ENCODE measurements at places on chromosomes 6 and 20.

GRCh38 chr20:40476461-40476860, 212.6 kb downstream of the MAFB start:
- DNase-seq, result no peak

- DNase-seq, result no peak
Observed at GRCh38 chr6:20112241-20112640, 100.0 kb downstream of the MBOAT1 start.

GRCh38 chr6:140592877-140593276, 1218.4 kb upstream of the CITED2 start:
- no peak for DNase-seq

DNA sequence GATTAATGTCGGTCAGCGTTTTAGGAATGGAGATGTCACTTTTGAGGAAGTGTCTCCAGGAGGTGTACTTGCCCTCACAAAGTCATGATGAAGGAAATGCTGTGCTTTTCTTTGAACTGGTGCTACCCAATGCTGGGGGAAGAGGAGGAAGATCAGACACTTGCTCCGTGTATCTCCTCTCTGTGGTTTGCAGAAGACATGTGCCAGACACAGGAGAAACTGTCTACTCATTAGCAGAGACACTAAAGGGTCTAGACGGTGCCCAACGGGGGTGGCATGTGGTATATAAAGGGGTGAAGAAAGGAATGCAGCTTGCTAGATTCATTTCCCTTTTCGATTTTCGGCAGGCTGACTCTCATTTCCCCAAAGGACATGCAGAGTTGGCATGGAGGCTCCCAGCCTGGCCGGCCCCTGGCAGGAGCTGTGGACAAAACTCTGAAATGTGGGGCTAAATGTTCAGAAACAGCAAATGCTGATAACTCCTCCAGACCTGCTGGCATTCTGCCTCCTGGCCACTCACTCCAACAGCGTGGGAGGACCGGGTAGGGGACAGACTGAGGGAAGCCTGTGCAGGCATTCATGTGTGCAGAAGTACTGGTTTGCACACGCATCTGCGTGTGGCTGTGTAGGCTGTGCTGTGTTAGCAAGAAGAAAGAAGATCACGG, 59.6 kb upstream of the QKI start:
- peak; percentile 53 for DNase-seq

GRCh38 chr20:61118429-61119224, 133.4 kb upstream of the CDH4 start:
- DNase-seq, result peak; percentile 75
